Activated CD4-positive, alpha-beta T cell treated with anti-CD3 and anti-CD28 coated beads, Interleukin-2, Interleukin-6, amounts not matched to agents 100 ng/mL and 50 ng/mL, durations not matched to agents 16 hours and 8 hours (primary cell): ENCODE measurements at places on chromosomes 11 and 22.
A peak's percentile ranks its signal among the peaks of the same experiment; 100 is the strongest.

DNA sequence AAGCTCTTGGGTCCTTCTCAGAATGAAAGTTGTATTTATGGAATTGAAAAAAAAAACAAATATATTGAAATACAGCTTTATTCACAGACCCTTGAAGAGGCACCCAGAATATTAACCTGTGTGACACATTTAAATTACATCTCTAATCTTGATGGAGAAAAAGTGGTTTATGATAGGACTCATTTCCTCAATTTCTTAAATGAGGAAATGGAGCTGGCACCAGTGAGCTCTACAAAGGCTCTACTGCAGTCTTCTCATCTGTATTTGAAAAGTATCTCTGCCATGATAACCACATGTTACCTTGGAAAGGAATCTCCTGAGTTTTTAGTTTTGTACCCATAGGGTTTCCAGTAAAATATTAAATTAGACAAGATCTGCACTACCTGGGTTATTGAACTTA is 186.5 kb downstream of the HIPK3 start:
- no peak for DNase-seq

DNA sequence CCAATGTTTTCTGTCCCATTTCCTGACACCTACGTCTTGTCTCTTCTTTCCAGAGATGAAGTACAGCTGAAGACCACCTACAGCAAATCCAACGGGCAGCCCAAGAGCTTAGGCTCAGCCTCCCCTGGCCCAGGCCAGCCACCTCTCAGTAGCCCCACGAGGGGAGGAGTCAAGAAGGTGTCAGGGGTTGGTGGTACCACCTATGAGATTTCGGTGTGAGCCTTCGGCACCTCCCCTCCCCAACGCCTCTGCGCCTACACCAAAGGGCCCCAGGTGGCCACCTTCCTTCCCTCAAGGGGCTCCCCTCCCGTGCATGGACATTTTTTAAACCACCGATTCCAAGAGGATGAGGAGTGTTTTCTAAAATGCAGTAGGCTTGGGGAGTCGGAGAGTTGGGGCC is 12.2 kb downstream of the MED19 start:
- no peak for DNase-seq

- no peak for DNase-seq
Measured at GRCh38 chr11:4202749-4203148, 108.2 kb downstream of the RRM1 start.

DNA sequence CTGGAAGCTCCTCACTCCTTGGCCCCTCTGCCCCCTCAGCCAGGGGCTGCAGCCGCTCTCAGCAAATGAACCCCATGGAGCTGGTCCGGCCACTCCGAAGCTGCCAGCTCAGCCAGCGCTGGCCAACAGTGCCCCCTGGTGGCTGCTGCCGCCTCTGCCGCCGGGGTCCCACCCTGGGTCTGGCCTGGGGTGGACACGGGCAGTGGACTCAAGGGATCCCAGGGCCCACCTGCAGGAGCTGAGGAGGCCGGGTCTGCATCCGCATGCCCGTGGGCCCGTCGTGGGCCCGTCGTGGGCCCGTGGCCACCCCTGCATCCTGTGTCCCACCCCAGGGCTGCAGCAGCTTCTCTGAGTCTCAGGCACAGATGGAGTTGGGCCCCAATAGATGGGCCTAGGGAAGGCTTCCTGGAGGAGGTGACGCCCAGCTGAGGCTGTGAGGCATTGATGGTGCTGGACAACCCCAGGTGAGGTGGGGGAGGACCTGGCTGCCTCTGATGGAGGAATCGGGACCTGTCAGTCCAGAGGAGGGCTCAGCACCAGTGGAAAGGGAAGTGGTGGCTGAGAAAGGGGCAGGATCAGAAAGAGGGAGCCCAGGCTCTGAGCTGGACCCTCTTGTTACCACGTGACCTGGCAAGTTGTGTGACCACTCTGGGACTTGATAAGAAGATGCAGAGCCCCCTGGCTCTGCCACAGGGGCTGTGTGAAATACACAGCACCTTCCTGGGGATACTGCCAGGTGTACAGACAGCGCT is 522.3 kb downstream of the BRD1 start:
- peak; percentile 79 for DNase-seq

DNA sequence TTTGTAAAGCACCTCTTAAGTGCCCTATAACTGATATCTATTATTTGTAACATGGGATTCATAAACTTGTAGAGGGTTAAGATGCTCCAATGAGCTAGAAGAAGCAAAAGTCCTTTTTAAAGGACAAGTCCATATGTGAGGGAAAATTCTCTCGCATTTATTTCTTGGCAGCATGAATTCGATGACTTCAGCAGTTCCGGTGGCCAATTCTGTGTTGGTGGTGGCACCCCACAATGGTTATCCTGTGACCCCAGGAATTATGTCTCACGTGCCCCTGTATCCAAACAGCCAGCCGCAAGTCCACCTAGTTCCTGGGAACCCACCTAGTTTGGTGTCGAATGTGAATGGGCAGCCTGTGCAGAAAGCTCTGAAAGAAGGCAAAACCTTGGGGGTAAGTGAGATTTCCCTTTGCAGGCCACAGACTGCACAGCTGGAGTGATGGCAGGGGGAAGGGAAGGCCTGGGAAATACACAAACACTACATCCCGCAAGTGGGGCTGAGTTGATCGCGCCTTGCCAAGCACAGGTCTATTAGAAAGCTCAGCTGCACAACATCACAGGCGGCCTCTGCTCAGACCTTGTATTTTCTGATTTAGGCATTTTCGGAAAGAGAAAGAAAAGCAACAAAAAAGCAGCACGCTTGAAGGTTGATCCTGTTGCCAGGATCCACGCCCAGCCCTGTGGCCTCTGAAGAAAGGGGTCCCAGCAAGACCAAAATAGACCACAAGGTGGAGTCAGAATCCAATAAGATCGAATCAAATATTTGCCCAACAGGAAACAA is 1.5 kb downstream of the MS4A8 start:
- peak; percentile 18 for DNase-seq

DNA sequence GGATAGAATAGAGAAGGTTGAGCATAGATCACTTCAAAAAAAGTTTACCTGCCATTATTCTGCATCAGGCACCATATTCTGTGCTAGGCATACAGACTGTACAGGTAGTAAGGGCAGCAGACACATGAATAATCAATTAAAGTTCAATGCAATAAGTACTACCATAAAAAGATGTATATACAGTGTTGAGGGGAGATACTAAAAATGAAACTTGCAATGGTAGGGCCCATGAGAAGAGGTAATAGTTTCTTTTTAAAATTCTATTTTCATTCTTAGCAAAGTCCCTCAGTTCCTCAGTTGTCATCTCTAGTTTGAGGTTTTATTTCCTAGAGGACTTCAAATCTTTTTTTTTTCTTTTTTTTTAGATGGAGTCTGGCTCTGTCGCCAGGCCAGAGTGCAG is 819.9 kb downstream of the FAM181B start:
- DNase-seq, result no peak

GRCh38 chr11:19838994-19839768 is 126.5 kb downstream of the NAV2 start:
- DNase-seq, result no peak

GRCh38 chr11:118171269-118172062 is 5.0 kb downstream of the SCN2B start:
- DNase-seq, result peak; percentile 81

DNA sequence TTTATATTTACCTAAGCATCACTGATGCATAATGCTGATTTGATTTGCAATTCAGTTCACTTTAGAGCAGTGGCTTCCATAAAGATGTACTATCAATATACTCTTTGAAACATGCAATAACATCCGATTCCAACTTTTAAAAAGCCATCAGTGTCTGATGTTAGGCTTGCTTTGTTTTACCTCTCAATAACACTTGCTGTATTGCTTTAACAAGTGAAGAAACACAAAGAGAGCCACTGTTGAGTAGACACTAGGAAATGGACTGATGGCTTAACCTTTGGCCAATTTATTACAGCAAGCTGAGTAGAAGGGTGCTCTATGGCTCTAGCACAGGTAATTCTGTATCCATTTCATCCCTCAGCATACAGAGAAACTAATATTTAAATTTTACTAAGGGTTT is 122.1 kb downstream of the FCHSD2 start:
- DNase-seq, result no peak

- no peak for DNase-seq
Measured at GRCh38 chr11:45073685-45074141, 72.7 kb upstream of the PRDM11 start.

- no peak for DNase-seq
Measured at GRCh38 chr11:102317768-102318103, 452 bp downstream of the BIRC3 start.

GRCh38 chr11:35792148-35792845 is 129.7 kb downstream of the TRIM44 start:
- DNase-seq, result no peak

- no peak for DNase-seq
Measured at GRCh38 chr11:68661697-68662603, 22.4 kb upstream of the GAL start.

- no peak for DNase-seq
Measured at GRCh38 chr11:7936615-7937014, 4.9 kb downstream of the OR10A3 start.

DNA sequence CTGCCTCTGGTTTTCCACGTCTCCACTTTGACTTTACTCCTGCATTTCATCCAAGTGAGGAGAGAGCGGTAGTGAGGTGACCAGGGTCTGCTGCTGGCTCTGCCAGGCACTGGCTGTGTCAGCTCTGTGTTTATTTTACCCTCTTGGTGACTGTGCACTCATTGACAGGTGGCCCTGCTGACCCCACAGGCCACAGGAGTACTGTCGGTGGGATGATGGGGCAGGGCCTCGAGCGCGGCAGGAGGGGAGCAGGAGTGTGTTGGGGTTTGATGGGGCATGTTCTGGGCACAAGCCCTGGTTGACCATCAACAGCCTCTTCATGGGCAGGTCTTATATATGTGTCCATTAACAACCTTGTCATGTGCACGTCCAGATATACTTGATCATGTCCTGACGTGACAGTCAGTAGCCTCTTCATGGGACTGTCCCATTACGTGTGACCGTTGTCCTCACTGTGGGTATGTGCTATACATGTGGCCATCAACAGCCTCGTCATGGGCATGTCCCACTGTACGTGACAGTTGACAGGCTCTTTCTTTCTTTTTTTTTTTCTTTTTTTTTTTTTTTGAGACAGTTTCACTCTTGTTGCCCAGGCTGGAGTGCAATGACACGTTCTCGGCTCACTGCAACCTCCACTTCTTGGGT is 31.4 kb upstream of the ACR start:
- DNase-seq, result no peak

- no peak for DNase-seq
Measured at GRCh38 chr11:129505266-129505665, 129.6 kb downstream of the BARX2 start.
